ENCODE measurements at places on chromosomes 3 and 15.

GRCh38 chr15:62306851-62307504 is 141.9 kb upstream of the C2CD4B start:
- no peak for DNase-seq

GRCh38 chr3:11021611-11022011 is 29.1 kb downstream of the SLC6A1 start:
- no peak for DNase-seq

- DNase-seq: no peak
Measured at GRCh38 chr15:25410649-25411048, 28.2 kb downstream of the UBE3A start.

- no peak for DNase-seq
Measured at GRCh38 chr3:145900056-145900829, 260.7 kb downstream of the PLOD2 start.

- no peak for DNase-seq
Measured at GRCh38 chr3:140323561-140323960, 354.3 kb upstream of the TRIM42 start.

DNA sequence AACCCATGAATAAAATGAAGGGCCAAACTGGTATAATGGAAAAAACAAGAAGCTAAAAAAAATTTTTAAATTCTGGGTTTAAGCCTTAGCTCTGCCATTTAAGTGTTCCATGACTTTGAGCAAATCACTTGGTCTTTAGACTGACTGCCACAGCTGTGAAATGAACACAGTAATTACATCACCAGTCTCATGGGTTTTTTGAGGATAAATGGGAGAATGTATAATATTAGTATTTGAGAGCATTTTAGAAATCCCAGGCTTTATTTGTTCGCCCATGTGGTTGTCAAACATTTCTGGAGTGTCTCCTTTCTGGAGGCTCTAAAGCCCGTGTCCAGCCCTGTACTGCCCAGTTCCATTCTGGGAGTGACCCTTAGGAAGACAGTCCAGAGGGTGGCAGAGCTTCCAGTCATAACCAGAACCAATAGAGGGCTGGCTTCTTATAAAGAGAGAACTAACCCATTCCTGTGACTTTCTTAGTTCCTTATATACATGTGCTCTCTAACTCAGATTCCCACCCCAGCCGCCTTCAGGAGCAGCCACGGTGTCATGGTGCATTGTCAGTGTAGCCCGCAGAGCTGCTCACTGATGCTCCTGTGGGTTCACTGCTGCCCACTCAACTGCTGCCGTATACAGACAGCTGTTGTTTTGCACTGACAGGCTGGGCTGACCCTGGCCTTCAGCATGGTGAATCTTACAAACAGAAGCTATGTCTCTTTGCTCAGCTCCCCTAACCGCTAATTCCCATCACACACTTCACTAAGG is 44.7 kb downstream of the BOC start:
- DNase-seq: no peak

DNA sequence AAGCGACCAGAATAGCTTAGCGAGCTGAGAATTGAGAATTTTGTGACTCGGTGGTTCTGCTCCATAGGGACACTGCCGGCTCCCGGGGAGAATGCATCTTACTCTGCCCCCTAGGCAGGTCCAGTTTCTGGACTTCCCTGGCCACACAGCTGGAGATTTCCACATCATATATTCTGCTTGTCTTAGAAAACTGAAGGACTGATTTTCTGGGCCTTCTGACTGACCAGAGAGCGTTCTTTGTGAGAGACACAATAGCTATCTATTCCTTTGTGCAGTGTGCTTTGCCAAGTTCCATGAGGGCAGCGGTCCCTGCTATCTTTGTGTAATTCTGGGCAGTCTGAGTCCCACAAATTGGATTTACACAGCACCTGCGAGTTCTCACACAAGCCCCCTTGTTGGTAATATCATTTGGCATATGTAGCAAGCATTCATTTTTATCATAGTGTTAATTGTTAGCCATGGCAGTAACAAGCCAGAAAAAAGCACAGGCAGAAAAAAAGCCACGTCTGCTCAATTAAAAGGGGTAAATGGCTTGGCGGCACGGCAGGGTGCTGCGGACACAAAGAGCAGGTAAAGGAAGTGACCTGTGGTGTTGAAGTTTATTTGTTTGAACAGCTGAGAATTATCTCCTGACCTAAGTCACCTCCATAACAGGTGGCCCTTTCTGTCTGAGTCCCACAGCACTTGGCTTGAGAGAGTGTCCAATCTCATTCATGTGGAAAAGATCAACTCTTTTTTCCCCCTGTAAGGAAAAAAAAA is 688.7 kb downstream of the TUSC7 start:
- DNase-seq: peak; percentile 31

DNA sequence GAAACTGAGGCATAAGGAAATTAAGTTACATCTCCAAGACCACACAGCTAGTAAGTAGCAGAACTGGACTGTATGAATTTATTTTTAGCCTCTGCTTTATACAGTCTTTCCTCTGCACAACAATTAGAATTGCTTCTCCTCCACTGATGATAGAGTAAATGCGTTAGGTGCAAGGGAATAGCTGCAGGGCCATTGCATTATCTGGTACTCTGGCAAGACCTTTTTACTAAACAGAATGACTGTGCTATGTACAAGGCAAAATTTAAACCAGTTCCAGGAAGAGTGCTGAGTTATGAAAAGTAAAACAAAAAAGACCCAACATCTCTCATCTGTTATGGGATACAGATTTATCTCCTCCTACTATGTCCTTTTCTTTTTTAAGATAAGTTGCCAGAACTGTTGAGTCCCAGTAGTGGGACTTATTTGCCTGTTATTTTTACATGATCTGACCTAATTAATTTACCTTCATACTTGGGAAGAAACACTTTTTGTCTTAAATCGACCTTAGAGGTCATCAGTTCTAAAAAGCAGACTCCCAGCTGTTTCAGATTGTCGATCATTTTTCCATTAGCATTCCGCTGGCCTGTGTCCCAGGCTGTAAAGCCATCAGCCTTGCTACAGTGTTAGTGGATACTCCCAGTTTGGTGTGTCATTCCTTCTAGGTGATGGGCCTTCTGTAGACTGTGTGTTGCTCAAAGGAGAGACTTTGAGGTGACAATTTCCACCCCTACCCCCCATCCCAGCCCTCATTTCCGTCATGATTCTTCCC is 147.5 kb upstream of the NUDT16 start:
- no peak for DNase-seq

GRCh38 chr15:54347082-54347827 is 369.0 kb downstream of the UNC13C start:
- no peak for DNase-seq

- no peak for DNase-seq
Measured at GRCh38 chr3:151987893-151988292, 114.5 kb downstream of the SUCNR1 start.

GRCh38 chr3:27888562-27888961 is 166.4 kb upstream of the EOMES start:
- no peak for DNase-seq

- DNase-seq: no peak
Measured at GRCh38 chr3:151477591-151478334, 16.9 kb upstream of the IGSF10 start.

DNA sequence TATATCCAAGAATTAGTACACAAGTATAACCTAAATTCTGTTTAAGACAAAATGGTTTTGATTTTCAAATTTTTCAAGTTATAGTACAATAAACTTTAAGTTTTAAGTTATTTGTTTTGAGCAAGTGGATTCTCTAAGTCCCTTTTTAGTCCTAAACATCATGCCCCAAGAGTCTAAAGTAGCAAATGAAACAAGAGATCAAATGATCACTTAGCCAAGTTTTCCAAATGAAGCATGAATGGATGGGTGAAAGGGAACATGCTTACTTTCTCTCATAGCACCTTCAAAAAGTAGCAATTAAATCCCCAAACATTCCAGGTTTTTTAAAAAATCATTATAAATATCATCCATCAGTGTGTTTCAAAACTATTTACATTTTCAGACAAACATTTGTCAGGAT is 19.5 kb downstream of the DLG1 start:
- no peak for DNase-seq

GRCh38 chr15:100898152-100898490 is 18.5 kb downstream of the ALDH1A3 start:
- DNase-seq: no peak

DNA sequence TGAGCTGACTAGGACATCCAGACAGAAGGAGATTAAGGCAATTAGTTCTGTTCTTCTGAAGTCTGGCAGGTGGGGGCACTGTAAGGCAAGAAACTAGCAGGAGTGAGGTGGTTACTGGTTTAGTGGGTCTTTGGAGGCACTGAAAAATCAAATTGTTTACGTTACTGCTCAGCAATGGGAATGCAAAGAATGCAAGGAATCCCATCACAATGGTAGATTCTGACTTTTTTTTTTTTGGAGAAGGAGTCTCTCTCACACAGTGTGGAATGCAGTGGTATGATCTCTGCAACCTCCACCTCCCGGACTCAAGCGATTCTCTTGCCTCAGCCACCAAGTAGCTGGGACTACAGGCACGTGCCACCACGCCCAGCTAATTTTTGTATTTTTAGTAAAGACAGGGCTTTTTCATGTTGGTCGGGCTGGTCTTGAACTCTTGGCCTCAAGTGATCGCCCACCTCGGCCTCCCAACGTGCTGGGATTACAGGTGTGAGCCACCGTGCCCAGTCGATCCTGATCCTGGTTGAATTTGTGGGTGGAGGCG is 16.4 kb downstream of the FAM107A start:
- DNase-seq: no peak

DNA sequence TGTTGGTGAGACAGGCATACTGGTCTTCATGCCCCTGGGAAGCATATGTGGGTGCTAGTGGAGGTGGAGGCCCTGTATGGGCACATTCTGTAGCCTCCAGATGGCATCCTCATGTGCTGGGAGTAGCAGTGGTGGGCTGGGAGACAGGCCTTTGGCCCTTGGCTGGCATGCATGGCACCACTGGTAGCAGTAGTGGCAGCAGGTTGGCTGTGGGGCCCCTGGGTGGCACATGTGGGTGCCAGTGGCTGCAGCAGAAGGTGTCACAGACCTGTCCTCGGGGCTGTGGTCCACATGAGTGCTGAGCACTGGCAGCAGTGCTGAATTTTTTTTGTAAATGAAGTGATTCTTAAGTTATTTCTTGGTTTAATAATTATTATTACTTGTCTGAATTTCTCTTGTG is 71.2 kb downstream of the TNFAIP8L3 start:
- no peak for DNase-seq

DNA sequence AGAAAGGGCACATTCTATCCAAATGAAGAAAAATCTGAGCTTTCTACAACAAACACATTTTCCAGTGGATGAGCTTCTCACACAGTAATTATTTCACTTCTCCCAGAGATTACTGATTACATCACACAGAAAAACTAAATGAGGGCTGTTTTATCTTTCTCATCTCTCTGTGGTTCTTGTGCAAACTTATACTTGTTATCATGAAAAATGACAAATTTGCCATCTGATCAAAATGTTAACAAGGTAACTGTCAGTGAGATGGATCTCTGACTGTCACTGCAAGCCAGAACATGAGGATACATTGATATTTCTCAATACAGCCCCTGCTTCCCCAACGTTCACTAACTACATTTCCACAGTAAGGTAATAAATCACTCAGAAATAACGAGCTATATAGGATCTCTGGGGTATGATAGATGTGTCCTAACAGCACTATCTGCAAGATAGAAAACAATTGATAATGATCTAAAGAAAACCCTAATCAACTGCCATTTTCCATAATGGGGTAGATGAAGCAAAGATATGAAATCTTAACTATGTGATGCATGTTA is 829.3 kb upstream of the CFAP20DC start:
- DNase-seq: no peak

- DNase-seq: no peak
Measured at GRCh38 chr3:138263104-138263503, 66.5 kb downstream of the NME9 start.

GRCh38 chr3:59563072-59563605 is 513.3 kb upstream of the CFAP20DC start:
- no peak for DNase-seq

- DNase-seq: no peak
Measured at GRCh38 chr3:98809557-98809956, 46.4 kb downstream of the ST3GAL6 start.

DNA sequence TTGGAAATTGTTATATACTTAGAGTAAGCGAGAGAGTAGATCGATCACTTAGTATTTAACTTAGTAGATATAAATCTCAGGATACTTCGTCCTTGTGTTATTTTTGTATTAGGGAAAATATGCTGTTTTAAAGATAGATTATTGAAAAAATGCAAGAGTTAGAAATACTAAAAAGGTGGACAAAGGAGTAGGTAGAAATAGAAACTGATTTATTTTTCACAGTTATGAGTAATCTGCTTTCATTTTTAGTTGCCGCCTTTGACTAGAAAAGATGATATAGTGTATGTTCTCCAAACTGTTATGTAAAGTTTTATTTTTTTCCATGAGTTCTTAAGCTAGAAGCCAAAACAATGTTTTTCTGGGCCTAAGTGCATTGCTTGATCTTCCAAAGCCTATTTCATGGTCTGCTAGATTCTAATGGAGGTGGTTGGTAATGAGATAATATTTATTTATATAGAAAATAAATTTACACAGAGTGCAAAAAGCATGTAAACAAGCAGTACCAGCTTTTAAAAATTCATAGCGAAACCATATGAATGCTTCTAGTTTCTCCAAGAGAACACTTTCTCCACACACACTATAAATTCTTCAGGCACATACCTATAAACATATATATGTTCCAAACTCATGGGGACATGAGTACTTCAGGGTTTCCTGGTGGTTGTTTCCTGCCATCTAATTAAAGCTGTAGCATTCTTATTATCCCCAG is 61.1 kb downstream of the DIPK2A start:
- no peak for DNase-seq

- DNase-seq: no peak
Measured at GRCh38 chr3:169044331-169045113, 619.0 kb downstream of the MECOM start.

GRCh38 chr3:170352936-170353335 is 4.6 kb upstream of the SKIL start:
- DNase-seq: no peak

DNA sequence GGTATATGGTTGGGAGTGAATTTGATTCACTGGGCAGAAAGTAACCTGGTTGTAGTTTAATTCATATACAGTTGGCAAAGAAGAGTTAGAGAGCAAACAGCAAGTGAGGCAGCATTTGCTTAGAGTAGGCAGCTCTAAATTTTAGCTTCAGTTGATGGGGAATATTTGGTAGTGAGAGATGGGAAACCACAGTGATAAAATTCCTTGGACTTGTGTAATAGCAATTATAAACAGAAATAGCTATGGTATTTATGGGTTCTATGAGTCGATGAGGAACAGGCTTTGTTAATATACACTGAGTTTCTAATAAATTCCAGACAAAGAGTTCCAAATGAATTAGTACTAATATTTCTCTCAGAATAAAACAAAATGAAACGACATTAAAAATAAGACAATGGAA is 894.0 kb downstream of the ROBO2 start:
- DNase-seq: no peak

DNA sequence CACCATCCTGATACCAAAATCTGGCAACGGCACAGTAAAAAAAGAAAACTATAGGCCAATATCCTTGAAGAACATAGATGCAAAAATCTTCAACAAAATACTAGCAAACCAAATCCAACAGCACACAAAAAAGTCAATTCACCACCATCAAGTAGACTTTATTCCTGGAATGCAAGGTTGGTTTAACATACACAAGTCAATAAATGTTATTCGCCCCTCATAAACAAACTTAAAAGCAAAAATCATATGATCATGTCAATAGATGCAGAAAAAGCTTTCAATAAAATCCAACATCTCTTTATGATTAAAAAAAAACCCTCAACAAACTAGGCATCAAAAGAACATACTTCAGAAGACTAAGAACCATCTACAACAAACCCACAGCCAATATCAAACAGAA is 252.9 kb downstream of the UACA start:
- no peak for DNase-seq

GRCh38 chr3:90091549-90091948 is 984.1 kb downstream of the EPHA3 start:
- peak; percentile 3 for DNase-seq

- DNase-seq: no peak
Measured at GRCh38 chr3:47414161-47414564, 33.3 kb downstream of the PTPN23 start.

Measured in hypothalamus (tissue), 51 donors.